Fibroblast of skin of right quadriceps (primary cell): ENCODE measurements at places on chromosomes 5 and 9.

- peak; percentile 68 for DNase-seq
These were observed 8.2 kb downstream of the TMEM232 start for GRCh38 chr5:110718311-110718710.

GRCh38 chr9:120820095-120820494 lies 22.6 kb downstream of the PSMD5 start:
- no peak for DNase-seq

- DNase-seq = no peak
These were observed 153.4 kb downstream of the SLC12A2 start for GRCh38 chr5:128237000-128237399.

- no peak for DNase-seq
These were observed 73.7 kb downstream of the ZNF462 start for GRCh38 chr9:106936680-106937079.

DNA sequence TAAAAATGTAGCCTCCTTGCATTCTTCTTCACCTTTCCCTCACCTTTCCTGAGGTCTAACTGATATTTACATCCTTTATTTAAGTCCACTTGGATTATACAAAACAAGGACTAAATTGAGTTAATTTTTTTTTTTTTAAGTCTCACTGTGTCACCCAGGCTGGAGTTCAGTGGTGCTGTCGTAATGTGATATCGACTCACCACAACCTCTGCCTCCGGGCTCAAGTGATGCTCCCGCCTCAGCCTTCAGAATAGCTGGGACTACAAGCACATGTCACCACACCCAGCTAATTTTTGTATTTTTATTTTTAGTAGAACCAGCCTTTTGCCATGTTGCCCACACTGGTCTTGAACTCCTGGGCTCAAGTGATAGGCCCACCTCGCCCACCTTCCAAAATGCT lies 195.3 kb downstream of the BNC2 start:
- DNase-seq = no peak
